ENCODE measurements at places on chromosomes 2 and 18.

DNA sequence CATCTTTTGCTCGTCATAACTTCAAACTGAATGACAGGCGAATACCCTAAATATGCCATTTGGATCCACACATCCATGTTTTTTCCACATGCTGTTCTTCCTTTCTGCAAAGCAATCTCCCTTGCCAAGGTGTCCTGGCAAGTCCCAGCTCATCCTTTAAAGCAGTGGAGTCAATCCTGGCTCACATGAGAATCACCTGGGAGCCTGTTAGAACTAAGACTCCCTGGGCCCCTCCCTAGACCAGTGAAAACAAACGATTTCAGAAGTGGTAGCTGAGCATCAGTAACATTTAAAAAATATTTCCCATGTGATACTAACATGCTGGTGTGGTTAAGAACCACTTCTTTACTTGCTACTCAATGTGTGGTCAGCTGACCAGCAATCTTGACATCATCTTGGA, 50.6 kb upstream of the PARD3B start:
- DNase-seq: no peak

- DNase-seq: peak; percentile 44
These were observed 228.6 kb upstream of the PXDN start for GRCh38 chr2:1972948-1973347.

DNA sequence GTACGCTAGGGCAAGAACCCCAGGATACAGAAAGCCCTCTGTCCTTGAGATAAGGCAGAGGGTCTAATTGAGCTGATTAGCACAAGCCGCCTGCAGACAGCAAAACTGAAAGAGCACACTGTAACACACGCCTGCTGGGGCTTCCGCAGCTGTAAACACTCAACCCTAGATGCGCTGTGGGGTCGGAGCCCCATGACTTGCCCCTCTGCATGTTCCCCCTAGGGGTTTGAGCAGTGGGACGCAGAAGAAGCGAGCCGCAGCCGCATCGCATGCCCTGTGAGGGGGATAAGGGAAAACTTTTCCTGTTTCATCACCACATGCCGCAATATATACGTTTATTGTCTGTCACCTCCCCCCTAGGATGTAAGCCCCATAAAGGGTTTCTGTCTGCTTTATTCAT, 384.6 kb downstream of the PLCL1 start:
- DNase-seq: no peak

- DNase-seq: peak; percentile 8
These were observed 110.4 kb upstream of the VRK2 start for GRCh38 chr2:57936216-57936615.

DNA sequence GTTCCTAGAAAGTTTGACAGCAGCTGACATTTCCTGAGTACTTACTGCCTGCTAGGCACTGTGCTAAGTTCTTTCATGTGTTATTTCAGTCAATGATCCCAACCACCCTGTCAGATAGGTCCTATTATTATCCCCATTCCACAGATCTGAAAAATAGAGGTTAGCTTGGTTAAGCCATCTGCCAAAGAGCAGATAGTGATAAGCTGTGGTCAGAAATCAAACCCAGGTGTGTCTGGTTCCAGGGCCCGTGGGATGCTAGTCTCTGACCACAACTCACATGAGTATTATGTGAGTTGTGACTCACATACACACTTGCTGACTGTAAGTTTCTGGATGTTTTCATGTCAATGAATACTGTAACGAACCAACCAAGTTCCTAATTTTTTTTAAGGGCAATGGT, 132.0 kb upstream of the APCDD1 start:
- no peak for DNase-seq

DNA sequence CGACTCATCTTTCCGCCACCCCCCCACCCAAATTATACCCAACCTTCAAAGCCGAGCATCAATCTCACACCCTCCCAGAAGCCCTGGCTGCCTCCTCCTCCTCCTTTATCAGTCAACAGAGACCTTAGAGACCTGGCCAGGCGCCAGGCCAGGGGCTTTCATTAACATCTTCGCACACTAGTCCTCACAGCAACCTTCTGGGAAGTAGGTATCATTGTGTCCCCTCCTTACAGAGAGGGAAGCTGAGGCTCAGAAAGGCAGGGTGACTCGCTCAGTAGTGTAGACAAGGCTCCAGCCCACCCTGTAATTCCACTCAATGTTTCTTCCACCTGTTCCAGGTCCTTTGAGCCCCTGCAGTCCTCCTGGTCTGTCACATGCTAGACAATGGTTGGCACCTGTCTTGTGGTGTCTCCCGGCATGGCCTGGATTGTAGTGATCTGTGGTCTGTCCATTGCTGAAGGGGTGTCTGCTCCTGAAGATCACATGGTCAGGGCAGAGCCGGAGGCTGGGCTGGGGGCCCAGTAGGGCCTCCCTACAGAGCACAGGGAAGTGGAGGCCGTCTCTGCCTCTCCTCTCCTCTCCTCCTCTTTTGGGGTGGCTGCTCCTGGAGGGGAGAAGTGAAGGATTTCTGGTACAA, 36.0 kb downstream of the KLHL29 start:
- DNase-seq: no peak

DNA sequence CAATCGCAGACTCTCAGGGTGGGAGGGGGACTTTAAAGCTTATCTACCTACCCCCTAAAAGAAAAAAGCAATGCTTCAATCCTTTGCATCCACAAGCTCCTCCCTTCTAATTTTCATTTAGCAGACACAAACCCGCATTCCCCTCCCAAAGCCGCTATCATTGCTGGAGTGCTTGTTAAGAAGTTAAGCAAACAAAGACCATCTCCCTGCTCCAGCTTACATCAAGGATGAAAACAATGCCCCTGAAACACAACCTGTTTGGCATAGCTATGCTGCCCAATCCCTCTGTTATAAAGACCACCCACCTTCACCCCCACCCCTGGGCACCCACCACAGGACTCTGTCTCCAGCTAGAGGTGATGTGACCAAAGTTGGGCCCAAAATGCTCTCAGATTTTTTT, 33.0 kb downstream of the REEP1 start:
- DNase-seq: no peak

DNA sequence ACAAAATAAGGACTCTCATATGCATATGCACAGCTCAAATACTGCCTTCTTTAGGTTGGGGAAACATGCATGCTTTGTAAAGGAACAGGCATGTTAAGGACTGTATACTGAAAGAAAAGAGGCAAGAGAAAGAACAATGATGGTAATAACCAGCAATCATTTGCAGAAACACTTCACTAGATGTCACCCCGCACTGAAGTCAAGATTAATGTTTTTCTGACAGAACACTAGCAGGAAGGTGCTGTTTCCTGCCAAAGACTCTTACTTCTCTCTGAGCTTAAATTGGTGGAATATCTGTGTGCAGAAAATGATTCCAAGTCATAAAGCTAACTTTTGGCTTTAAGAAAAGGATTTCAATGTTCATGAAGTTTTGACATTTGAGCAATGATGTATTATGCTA, 19.3 kb upstream of the CSRNP3 start:
- DNase-seq: no peak

DNA sequence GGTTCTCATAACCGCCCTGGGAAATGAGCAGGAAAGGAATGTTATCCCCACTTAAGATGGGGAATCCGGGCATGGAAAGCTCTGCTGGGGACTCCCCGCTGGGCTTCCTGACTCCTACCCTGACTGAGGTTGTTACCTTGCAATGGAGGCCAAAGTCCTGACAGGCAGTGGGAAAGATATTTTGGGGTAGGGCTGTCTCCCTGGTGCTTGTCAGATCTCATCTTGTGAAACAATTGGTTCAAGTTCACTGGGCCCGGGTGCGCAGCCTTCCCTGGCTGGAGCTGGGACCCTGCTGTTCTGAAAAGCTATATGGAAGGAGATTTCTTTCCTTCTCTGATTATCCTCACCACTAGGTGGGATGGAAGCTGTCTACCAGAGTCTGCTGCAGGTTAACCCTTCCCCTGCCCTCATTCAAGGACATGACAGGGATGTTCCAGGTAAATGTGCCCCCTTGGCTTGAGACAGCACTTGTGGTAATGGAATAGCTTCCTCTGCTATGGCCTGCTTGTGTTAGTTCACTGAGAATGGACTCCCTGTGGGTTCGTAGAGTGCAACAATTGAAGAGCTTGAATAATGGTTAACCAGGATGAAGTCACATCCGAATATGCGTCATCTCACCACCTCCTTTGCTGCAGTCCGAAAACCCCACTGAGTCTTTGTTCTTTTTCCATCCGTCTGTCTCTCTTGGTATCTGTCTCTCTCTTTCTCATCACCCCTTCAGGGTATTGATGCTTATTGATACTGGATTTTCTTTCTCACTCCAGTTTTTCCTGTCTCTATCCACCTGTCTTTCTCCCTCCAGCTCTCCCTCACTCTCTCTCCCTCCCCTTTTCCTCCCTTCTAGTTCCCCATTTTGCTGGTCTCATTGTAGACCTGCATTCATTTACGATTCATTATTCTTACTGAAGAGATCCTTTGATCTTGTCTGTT, 67.8 kb upstream of the EPAS1 start:
- DNase-seq: no peak

All from BJ (cell line).